Right atrium auricular region (tissue), 2 donors: ENCODE measurements at places on chromosomes 11 and 22. TPM values are rescaled to one million over a fixed set of nuclear protein-coding genes. Genes with fewer than 3 reads are reported as not detected.
A peak's percentile ranks its signal among the peaks of the same experiment; 100 is the strongest.

The KCNJ1 gene
- total RNA-seq = not detected

The TRIM49 gene
- not detected for total RNA-seq

The NXPE1 gene
- total RNA-seq = not detected

- DNase-seq = no peak
These were observed 62.7 kb downstream of the MICAL2 start for GRCh38 chr11:12173111-12173510.

DNA sequence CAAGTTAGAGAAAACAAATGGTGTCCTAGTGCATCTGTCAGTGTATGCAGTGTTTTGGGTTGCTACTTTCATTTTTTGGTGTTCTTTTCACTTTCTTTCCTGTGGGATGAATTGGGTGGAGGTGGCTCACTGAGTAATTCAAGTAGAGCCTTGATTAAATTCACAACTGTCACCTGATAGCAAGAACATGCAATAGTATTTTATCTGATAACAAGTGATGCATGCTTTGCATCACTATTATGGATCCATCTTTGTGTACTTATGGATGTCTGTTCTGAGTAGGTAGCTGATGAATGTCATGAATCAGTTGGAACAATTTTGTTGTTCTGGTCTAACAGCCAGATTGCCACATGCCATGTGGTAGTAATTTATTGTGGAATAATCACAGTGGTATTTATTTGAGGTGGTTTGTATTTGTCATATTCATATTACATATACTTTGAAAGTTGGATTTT is 87.5 kb downstream of the DDX10 start:
- DNase-seq = no peak

DNA sequence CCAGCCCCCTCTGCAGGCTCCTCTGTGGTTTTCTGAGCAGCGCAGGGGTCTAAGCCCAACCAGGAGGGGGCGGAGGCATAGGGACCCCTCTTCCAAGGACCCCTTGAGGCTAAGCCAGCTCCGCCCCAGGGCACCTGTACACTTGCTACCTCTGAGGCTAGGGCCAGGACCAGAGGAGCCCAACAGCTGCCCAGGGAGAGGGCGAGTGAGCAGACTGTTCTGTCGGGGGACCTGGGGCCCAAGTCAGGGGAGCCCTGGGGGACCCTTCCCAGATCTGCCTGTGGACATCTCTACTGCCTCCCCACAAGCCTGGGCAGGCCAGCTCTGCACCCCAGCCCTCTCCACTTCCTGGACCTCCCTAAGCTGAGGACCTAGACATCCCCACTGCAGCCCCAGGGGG is 1.8 kb downstream of the B4GALNT4 start:
- no peak for DNase-seq

DNA sequence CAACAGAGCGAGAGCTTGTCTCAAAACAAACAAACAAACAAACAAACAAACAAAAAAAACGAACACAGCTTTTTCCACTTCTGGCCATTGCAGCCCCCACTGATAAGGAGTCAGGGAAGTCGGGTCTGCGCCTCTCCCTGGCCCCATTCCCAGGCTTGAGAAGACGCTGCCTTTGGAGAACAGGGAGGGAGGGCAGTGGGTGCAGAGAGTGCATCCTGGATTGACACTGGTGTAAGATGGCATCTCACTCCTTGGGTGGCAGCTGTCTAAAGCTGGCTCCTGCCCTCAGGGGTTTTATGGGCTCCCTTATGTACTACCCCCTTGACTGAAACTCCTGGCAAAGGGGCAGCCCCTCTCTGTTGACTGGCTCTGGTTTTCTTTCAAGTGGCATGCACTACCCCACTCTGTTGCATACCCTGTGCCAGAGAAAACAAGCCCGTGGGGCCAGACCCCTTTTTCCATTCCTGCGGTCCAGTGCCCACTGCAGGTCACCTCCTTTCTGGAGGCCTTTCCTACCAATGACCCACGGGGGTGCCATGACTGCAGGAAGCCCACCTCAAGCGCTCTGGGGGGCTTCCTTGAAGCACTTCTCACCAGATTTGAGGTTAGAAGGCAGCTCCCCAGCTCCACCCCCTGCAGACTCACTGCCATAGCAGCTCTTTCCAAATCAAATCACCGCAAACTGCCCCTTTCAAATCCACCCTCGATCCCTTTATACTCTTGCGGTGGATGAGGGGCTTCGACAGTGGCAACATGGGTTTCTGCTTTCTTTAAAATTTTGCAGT is 12.7 kb downstream of the DRAP1 start:
- no peak for DNase-seq

GRCh38 chr11:16356057-16356760 is at the start of gene SOX6:
Gene SOX6, minus strand, starts transcription at chr11:16356546. Its CDS starts 15,298 bp downstream, at chr11:16341248.
- DNase-seq = no peak

DNA sequence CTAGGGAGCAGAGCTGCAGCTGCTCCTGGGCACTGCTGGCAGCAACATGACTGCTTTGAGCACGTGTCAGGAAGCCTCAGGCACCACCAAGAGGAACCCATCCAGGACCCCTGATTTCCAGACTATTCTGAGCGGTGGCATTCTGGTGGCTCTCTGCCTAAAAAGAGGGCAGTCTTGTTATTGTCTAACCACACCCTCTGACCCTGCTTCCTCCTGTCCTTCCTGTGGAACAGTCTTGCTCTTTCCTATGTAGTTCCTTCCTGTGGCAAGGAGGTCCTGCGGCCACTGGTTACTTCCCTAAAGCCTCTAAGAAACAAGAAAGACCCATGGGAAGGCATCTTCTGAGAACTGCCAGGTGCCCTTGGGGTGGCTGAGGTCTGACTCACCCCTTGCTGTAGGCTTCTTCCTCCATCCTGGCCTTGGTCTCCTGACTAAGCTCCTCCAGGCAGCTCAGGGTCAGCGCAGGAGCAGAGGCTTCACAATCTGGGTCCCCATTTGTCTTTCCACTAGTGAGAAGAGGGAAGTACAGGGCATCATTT is 13.1 kb upstream of the LYVE1 start:
- DNase-seq = no peak

DNA sequence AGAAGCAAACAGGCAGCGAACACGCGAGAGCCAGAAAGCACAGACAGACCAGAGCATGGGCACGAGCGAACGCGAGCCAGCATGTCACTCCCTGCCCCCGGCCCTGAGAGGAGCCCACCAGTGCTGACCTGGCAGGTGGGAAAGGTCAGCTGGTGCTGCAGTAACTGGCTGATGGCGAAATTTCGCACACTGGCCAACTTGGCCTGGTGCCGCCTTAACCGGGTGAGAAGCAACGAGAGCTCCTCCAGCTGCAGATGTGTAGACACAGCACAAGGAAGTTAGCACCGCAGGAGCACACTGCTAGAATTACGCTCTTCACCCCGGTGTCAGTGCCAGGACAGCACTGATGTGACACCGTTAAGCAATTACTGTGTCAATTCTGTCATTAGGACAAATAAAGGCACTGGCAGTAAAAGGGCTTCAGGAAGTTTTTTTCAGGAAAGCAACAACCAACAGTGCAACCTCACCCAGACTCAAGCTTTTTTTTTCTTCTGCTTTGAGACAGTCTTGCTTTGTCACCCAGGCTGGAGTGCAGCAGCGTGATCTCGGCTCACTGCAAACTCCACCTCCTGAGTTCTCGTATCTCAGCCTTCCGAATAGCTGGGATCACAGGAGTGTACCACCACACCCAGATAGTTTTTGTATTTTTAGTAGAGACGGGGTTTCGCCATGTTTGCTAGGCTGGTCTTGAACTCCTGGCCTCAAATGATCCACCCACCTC is 76.8 kb downstream of the C11orf58 start:
- DNase-seq = peak; percentile 79

DNA sequence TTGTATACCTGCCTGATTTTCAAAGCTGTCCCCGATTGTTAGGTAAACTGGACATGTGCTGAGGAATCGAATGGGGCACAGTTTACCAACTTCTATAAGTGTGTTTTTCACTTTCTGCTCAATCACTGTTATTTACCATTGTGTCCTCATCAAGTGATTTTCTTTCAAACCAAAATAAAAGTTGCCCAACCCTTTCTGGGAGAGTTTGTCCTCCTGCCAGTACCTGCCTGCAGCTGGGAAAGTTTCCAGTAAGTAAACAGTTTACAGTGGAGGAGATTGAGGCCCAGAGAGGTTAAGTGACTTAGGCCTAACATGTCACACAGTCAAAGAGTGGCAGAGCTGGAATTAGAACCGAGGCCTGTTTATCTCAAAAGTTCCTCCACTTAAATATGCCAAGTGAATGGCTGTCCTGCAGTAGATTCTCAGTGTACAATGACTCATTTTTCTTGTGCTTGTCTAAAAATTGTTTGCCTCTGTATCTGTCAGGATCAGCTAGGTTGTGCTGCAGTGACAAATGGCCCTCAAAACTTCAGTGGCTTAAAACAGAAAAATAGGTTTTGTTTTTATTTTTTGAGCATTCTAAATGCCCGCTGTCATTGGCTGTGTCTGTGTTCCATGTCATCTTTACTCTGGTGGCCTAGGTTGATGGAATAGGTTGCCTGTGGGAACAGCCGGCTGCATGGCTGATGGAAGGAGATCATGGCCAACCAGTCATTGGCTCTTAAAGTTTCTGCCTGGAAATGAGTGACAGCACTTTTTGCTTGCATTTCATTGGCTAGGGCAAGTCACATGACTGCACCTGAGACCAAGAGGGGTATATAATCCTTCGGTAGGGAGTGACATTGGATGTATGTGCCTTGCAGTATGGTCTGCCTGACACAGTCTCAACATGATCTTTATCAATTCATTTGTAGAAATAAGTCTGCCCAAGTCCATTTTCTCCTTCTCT is 61.8 kb upstream of the CRYBB3 start:
- DNase-seq = no peak

DNA sequence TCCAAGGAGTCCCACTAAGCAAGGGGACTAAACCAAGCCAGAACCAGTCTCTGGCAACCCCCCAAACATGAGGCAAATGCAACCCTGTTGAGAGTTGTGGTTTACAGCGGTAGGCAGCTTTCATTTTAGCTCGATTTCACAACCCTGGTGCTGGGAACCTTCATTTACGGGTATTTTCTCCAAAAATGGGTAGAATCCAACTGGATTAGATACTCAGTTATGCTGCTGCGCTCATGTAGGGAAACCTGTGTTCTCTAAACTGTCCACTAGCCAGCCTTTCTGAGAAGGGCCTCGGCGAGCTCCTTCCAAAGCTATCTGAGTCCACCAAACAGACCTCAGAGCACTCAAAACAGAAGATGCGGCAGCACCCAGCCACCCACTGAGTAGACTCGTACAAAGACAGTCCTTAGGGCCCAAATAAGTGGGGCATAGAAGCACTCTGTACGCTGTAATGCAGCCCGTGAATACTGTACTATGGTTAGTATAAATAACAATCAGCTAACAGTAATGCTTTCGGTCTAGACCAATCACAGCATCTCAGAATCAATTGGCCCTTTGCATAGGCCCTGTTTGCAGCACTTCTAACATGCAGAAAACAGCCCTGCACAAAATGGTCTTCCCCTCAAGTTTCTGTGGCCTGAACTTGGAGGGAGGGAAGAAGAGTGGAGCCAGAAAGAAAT is 104.7 kb downstream of the ETS1 start:
- no peak for DNase-seq

DNA sequence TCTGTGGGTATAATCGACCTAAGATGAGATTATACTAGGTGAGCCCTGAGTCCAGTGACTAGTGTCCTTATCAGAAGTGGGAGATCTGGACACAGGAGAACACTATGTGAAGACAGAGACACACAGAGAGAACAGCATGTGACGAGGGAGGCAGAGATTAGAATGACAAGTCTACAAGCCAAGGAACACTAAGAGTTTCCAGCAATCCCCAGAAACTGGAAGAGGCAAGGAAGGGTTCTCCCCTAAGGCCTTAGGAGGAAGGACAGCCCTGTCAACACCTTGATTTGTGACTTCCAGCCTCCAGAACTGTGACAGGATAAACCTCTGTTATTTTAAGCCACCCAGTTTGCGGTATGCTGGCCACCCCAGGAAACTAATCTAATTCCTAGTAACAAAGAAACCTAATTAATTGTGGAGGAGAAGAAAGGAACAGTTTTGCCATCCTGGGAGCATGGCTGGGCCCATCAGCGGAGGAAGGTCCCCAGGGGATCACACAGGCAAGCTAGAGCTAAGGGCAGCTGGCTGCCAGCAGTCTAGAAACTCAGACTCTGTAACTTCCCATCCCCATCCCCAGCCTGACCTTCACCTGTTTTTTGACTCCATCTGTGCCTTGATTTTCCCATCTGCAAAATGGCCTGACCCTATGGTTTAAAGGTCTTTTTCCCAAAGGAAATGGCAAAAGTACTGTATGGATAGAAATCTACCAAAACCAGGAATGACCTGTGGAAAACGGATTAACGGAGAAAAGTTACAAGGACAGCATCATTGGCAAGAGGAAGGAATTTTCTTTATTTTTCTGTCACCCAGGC is 10.3 kb upstream of the THOC5 start:
- no peak for DNase-seq

DNA sequence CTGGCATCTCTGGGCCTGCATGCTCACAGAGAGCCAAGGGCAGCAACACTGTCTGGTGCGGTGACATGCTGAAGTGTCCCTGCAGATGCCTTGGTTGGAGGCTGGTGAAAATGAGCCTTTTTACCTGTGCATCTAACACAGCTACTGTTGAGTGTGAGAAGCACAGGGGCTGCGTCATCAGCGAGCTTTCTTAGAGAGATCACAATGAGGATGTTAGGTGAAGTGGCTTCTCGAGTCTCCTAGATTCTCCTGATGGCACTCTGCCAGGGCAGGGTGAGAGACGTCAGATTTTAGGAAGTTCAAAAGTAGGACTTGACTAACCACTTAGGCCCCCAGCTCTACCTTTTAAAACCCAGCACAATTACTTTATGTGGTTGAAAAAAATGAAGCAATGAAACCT is 3.6 kb upstream of the SLC15A3 start:
- no peak for DNase-seq

DNA sequence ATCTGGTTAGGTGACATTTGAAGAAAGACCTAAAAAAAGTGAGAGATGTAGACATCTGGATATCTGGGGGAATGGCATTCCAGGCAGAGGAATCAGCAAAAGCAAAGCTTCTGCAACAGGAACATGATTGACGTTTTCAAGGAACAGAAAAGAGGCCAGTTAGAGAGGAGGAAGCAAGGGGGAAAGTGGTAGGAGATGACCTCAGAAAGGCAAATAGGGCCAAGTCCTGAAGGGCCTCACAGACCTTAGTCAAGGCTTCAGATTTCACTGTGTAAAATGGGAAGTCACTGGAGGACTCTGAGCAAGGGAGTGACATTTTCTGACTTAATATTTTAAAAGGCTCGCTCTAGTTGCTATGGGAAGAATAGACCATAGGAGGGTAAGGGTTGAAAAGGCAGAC is 9.7 kb downstream of the DEUP1 start:
- no peak for DNase-seq

GRCh38 chr11:72373163-72373562 is 61.2 kb downstream of the CLPB start:
- no peak for DNase-seq

DNA sequence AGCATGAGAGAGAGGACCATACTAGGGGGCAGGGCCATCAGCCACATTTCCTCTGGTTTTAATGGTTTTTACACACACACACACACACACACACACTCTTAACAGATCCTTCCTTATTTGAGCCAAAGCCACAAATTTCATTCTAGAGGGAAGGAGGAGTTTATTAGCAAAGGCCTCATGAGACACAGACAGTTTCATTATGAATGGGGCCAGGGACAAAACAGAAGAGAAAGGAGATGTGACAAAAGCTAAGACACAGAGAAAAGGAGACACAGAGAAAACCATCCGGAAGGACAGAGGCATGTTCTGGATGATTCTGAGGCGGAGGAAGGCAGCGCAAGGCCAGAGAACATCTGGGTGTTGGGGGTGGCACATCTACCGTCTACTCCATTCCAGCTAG is 32.2 kb upstream of the ARFGAP3 start:
- DNase-seq = no peak

GRCh38 chr11:122898799-122899198 is 16.2 kb downstream of the JHY start:
- no peak for DNase-seq

GRCh38 chr11:77617892-77618291 is 19.7 kb downstream of the CLNS1A start:
- DNase-seq = no peak
